Activated naive CD8-positive, alpha-beta T cell treated with anti-CD3 and anti-CD28 coated beads, Interleukin-2, amount 50 U/mL, for 16 hours (primary cell): ENCODE measurements at places on chromosomes 6 and 20.

- no peak for DNase-seq
Observed at GRCh38 chr20:53422039-53422438, 171.6 kb downstream of the ZNF217 start.

DNA sequence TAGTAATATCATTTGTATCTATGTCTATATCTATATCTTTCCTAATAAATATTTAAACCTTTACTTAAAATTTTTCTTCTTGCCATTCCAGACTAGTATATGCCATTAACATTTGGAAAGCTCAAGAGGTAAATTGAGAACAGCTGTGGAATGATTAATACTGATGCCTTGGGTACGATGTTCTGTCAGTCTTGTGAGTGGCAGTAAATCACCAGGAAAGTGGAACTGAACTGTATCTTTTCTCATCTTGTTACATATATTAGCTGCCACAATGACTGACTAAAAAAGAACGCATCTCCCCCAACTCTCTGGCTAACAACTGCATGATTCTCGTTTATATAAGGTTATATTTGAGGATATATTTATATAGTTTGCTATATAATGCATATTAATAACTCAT is 137.0 kb upstream of the ASCC3 start:
- DNase-seq = no peak

GRCh38 chr20:6908673-6909072 is 141.2 kb downstream of the BMP2 start:
- no peak for DNase-seq

DNA sequence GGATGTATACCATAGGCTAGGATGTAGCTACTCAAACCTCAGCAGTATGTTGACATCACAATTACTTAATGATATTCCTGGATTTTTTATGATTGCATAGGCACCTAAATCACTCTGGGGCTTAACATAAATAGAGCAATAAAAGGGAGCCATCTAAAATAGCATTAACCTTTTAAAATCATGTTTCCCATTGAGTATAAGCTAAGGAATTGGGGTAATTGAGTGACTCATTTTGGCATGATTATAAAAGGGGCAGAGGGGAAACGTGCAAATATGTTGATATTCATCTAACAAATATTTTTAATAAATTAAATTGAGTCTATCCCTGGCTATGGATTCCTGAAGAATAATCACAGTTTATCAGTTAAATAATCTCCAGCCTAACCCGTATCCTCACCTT is 74.0 kb upstream of the ADGRF1 start:
- DNase-seq = no peak

- no peak for DNase-seq
Observed at GRCh38 chr6:111803804-111804203, 69.4 kb downstream of the FYN start.

- DNase-seq = no peak
Observed at GRCh38 chr20:32763202-32764004, 1.2 kb downstream of the DNMT3B start.

DNA sequence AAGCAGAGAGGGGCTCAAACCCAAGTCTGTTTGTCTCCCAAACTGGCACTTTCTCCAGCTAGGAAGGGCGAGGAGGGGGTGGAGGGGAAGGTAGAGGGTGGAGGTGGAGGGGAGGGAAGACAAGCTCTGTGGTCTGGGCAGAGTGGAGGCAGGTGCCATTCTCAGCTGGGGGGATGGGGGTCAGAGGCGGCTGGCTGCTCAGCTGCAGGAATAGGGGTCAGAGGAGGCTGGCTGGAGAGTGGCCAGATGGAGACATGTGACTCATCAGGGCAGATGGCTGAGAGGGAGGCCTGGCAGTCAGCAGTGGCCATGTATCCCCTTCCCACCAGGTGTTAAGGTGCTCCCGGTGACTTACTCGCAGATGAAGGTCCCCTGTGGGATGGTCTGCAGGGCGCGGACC is 3.5 kb upstream of the SLC44A4 start:
- no peak for DNase-seq

DNA sequence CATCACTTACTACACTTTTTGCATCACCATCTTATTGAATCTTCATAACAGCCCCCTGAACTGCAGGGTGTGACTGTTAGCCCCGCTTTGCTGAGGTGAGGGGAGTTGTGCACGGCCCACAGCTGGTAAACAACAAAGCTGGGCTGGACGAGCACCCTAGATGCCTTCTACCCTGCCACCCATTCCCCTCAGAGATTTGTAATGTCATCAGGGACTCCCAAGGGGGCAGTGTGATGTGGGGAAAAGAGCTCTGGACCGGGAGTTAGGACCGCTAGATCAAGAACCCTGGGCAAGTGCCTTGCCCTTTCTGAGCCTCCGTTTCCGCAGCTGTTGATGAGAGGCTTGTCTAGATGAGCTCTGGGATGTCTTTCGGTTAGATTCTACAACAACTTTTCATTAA is 20.9 kb downstream of the PKIG start:
- no peak for DNase-seq

- no peak for DNase-seq
Observed at GRCh38 chr6:132669690-132670291, 10.8 kb upstream of the TAAR1 start.

DNA sequence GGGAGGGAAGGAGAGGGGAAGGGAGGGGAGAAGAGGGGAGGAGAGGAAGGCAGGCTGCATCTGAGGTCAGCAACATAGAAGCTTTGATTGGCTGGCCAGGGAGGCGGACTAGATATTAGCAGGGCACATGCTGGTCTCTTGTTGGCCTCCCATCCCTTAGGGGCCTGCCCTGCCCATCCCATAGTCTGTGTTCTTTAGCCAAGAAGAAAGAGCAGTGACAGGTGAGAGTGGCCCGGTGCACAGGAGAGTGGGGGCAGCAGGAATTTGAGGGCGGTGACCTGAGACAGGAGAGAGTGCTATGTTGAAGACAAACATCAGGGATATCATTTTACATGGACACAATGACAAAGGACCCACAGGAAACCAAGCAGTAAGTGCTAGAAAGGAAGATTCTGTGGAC is 413.5 kb downstream of the SYNE1 start:
- no peak for DNase-seq

DNA sequence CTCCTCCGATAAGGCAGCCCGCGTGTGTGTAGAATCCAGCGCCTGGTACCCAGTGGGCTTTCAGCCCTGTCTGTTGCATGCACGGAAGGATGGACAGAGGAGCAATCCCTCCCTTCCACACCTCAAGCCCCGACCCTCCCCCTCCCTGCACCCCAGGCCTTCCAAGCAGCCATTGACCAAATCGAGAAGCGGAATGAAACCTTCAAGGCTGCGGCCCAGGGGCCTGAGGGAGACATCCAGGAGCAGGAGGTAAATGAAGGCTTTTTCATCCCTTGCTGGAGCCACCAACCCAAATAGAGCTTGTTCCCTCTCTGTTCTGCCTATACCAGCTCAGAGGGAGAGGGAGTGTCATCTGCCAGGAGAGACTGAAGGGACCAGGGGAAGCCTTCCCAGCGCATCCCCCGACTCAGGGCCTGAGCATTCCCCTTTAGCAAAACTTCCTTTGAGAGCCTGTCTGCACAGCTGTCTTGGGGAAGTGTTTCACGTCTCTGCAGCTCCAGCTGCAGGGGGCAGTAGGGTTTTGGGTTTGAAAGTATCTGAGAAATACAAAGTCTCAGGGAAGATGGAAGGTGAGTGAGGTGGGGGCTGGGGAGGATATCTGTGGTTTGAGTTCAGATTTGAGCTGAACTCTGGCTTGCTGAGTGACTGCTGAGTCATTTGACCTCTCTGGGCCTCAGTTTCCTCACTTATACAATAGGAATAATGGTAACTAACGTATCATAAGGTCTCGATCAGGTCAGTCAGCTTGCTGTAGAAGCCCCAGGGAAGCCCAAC is 16.1 kb downstream of the FGD2 start:
- DNase-seq = peak; percentile 25

DNA sequence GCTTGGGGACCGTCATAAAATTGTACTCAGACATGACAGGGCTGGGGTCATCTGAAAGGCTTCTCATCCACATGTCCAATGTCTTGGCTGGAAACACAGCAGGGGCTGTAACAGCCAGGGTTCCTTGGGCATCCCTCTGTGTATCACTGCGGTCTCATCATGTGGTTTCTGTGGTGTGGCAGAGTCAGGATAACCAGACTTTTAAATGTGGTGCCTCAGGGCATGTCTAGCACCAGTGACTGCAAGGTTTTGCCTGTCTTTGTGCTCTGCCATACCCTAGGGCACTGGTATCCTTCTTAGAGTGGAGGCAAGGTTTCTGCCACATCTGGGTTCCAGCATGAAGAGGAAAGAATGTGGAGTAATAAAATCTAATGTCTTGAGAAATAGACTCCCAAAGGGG is 124.2 kb downstream of the PLEKHG1 start:
- no peak for DNase-seq

GRCh38 chr6:16132909-16133308 is 4.0 kb downstream of the MYLIP start:
- no peak for DNase-seq
